ENCODE measurements at places on chromosomes 13 and 19.
A peak's percentile ranks its signal among the peaks of the same experiment; 100 is the strongest.

- DNase-seq, result no peak
Measured at GRCh38 chr19:8618751-8619150, 8.2 kb upstream of the ADAMTS10 start.

GRCh38 chr19:12465211-12465610 lies 19.4 kb downstream of the ZNF709 start:
- no peak for DNase-seq

- DNase-seq, result no peak
Measured at GRCh38 chr13:31951215-31951678, 80.3 kb upstream of the FRY start.

DNA sequence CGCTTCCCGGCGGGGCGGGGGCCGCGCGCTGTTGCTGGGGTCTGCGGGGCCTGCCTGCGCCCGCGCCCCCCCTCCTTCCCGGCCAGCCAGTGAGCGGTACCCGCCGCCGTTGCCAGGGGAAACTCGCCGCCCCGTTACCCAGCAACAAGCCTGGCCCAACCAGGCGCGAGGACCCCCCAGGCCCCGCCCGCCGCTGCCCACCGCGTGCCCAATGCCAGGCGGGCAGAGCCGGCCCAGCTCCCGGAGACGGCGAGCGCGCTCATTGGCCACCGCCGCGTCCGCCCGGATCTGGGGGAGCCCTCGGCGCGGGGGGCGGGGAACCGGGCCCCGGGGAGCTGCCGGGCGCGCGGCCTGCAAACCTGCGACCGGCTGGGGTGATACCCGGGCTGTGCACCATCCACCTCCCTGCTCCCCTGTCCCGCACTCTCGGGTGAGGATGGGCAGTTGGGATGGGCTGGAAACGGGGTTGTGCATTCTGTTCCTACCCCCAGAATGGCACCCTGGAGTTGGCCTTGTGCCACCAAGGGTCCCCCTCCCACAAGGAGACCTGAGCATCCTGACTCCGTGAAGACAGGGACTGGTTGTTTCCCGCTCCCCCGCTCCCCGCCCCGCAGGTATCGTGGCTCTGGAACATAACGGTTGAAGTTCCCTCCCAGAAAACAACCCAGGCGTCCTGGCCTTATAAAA lies 8.8 kb upstream of the BBC3 start:
- DNase-seq, result no peak

DNA sequence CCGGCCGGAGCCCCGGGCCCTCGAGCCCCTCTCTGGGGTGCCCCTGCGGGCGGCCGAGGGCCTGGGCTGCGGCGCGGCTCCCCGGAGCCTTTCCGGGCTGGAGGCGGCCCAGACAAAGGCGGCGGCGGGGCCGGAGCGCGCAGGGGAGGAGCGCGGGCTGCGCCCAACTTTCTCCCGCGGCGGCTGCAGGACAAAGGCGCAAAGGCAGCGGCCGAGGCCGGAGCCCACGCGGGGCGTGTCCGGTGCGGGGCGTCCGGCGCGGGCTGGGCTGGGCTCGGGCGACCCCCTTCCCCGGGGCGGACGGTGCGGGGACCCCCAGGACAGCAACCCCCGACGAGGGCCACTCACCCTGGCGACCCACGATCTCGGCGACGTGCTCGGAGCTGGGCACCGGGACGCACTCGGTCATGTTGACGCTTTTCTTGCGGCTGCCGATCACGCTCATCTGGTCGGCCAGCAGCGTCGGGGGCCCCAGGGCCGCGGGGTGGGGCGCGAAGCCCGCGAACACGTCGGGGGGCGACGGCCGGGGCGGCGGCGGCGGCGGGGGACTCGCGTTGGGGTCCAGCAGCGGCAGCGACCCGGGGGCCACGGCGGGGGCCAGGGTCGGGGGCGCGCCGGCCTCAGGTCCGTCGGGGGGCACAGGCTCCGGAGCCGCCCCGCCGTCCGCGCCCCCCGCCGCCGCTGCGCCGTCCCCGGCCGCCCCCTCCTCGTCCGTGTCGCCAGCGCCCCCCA lies 843 bp downstream of the MEX3D start:
- DNase-seq, result no peak

DNA sequence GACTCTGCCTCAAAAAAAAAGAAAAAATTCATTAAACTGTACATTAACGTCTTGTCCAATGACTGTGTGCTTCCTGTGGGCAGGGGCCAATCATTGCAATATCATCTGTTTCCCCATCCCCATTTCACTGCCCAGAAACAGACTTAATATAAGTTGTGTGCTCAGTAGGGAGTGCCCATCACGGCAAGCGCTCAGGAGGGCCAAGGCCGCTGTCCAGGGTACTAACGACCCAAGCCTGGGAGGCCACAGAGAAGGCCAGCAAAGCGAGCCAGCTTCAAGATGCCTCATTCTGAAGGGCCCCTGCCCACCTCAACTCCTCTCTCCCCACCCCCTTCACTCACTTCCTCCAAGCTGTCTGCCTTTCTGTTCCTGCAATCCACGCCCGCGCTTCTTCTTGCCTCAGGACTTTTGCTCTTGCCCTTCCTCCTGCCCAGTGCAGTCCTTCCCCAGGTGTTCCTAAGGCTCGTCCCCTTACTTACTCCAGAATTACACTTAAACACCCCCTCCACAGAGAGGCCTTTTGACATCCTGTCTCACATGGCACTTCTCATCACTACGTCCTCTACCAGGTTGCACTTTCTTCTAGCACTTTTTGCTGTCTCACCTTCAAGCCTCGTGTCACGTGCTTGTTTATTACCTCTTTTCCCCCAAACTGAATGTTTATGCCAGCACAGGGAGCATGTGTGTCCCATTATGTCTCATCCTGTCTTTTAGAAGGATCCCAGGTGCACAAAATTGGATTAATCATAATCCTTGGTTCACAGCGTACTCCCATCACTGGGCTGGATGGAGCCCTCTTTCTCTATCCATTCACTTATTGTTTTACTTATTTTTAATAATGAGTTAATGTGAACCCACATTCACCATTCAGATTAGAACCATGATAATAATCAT lies 11.3 kb upstream of the POU2F2 start:
- DNase-seq, result no peak

DNA sequence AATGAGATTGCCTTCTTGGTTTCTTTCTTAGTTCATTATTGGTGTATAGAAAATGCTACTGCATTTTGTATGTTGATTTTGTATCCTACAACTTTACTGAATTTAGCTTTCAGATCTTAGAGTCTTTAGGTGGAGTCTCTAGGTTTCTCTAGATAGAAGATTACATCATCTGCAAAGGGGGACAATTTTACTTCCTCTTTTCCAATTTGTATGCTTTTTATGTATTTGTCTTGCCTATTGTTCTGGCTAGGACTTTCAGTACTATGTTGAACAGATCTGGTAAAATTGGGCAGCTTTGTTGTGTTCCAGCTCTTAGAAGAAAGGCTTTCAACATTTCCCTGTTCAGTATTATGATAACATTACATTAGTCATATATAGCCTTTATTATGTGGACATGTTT lies 101.0 kb upstream of the SPRY2 start:
- DNase-seq, result no peak

GRCh38 chr19:823565-824121 lies 1.9 kb upstream of the PLPPR3 start:
- no peak for DNase-seq

DNA sequence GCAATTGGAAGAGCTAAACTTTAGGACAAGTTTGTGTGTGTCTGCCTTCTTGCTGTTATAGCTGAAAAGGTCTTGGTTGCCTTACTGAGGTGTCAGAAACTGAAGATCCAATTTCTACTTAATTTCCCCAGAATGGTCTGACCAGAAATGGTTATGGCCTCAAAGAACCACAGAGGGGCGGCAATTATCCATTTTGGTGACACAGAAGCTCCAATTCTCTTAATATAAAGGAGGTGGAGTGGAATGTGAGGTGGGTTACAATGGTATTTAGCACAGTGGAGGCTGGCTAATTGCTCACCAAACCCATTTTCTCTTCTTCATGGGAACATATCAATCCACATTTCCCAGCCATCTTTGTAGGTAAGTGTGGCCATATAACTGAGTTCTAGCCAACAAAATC lies 1157.2 kb downstream of the OLFM4 start:
- DNase-seq, result no peak

GRCh38 chr13:20173116-20173746 lies 12.4 kb upstream of the GJA3 start:
- DNase-seq, result no peak

DNA sequence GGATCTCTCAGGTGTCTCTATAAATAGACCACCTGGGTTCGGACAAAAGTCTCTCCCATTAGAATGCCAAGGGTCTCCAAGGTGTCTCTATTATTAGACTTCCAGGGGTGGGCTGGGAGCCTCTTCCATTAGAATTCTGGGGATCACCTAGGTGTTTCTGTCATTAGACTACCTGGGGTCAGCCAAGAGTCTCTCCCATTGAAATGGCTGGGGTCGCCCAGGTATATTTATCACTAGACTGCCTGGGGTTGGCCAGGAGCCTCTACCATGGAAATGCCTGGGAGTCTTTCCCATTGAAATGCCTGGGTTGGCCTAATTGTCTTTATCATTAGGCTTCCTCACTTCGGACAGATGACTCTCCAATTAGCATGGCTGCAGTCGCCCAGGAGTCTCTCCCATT lies 1565.5 kb downstream of the UQCRFS1 start:
- DNase-seq, result no peak

DNA sequence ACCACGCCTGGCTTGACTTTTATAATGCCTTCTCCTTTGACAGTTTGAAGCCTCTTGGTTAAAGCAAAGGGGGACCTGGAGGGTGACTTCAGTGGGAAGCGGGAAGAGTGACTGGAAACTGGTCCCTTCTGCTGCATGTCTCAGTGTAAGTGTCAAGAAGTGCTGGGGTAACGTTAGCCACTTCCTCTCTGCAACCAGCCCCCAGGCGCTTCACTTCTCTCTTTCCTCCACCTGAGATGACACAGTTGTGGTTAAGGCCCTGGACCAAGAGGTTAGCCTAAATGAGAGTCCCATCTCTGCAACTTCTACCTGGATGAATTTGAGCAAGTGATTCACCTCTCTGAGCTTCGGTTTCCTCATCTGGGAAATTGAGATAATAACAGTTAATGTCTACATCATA lies 16.3 kb downstream of the LEUTX start:
- no peak for DNase-seq

GRCh38 chr19:12774588-12775555 lies at the start of gene HOOK2:
Gene HOOK2 (minus strand): TSS chr19:12775552. CDS start chr19:12775449, 103 bp downstream.
- peak; percentile 86 for DNase-seq

DNA sequence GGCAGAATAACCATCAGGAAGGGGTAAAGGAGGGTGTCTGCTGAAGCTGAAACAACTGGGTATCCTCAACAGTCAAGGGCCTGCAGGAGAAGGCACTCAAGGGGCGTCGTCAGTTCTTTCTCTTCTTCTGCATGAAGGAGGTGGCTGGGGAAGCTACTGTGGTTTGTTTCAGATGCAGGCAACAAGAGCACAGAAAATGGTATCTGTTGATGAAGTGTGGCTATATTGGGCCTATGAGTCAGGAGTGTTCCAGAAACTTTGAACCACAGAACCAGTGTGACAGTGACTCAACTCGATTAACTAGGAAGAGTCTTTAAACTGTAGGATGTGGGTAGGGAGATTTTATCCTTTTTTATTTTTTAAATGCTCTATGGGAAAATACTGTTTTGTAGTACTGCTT lies 686.3 kb downstream of the FGF9 start:
- no peak for DNase-seq

- no peak for DNase-seq
Measured at GRCh38 chr19:1774989-1775772, 21.9 kb downstream of the ONECUT3 start.

Measured in NCI-H187 (cell line).